ENCODE measurements at places on chromosomes 4 and X.

- DNase-seq = no peak
Observed at GRCh38 chrX:96183843-96184242, 500.8 kb upstream of the DIAPH2 start.

GRCh38 chr4:90857081-90857820 lies 730.1 kb downstream of the CCSER1 start:
- DNase-seq = peak; percentile 2

GRCh38 chr4:40325406-40326019 lies 9.6 kb upstream of the CHRNA9 start:
- peak; percentile 57 for DNase-seq

GRCh38 chr4:15436513-15436912 lies 8.7 kb downstream of the C1QTNF7 start:
- peak; percentile 15 for DNase-seq

DNA sequence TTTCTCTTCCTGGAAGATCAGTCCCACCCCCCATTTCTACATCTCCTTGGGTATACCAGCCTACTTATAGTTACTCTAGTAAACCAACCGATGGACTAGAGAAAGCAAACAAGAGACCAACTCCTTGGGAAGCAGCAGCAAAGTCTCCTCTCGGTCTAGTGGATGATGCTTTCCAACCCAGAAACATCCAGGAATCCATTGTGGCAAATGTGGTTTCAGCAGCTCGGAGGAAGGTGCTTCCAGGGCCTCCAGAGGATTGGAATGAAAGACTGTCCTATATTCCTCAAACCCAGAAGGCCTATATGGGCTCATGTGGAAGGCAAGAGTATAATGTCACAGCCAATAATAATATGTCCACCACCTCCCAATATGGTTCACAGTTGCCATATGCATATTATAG lies 78.2 kb upstream of the MYOZ2 start:
- no peak for DNase-seq

DNA sequence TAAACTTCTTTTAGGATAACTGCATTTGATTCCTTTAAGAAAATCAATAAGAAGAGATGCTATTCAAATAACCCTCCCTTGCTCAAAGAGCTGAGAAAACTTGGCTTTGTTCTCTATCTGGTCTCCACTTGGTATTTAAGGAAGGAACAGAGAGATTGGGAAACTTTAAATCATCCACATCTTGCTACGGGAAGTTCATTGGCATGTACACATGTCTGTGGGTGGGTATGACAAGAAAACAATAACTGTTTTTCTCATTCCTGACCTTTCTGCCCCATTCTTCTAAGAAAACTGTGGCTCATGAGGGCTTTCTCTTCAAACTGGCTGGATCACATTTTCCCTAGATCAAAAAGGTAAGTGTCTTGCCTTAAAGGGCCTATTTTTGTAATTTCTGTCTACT lies 6.0 kb downstream of the SEL1L3 start:
- DNase-seq = no peak

DNA sequence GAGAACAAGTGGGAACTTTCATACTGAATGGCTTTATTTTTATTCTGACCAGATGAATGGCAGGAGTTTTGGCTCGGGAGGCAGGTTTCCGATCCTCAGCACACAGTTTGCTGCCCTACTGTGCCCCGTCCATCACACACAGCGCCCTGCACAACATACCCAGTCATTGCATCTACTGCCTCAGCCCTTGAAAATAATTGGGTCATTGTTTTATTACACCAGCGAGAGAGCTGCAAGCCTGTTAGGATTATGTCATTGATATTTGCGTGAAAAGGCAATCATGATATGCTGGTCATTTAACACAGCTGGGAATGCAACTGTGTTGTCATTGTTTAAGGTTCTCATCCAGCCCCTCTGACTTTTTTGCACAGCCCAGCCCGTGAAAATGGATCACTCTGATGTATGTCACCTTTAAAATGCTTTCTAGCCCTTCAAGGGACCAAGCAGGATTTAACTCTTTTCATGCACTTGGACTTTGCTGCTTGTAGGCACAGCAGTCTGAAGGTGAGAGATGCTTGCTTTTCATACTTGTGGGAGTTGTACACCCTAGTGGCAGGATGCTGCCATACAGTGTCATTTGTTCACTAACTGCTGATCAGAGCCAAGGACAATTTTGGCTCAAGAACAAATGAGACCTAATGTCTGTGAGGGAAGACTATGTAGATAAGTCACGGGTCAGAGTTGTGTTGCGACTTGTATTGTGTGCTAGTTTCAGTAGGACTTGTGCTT lies 62.3 kb downstream of the RTL9 start:
- peak; percentile 39 for DNase-seq

DNA sequence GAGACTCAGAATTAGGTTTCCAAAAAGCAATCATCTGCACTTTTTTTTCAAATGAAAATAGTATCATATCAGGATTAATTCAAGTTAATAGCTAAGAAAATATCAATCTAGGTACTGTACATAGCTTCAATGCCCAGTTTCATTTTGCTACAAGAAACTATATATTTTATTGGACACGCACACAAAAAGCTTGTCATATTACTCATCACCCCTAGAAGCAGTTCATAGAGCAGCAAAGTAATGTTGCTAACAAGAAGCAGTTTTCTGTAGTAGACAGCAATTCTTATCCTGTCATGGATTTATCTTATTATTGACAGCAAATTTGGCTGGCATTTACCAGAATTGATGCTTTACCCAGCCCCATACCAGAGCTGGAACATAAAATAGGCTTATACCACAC lies 52.3 kb upstream of the LSM6 start:
- no peak for DNase-seq

DNA sequence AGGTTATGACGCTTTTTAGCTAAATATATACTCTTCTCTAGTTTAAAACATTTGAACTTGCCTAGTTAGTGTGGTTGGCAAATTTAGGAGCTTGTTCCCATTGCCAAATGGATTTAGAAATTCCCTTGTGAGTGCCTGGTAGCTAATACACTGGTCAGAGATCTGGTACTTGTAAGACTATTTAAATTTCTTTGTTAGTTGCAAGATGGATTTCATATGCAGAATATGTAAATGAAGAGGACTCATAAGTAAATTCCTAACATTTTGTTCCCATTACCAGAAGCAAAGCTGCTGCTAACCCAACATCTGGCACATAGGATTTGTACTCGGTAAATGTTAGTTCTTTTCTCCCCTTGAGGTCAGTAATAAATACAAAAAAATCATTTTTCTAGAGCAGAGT lies 56.0 kb upstream of the PGK1 start:
- DNase-seq = no peak

GRCh38 chr4:86235549-86235948 lies 124.3 kb downstream of the MAPK10 start:
- DNase-seq = no peak
